Activated CD4-positive, alpha-beta memory T cell treated with anti-CD3 and anti-CD28 coated beads, Interleukin-2, amount 10 ng/mL, durations not matched to agents 7 days and 5 days (primary cell): ENCODE measurements at places on chromosomes 5 and 9. TPM values are rescaled to one million over a fixed set of nuclear protein-coding genes. Genes with fewer than 3 reads are reported as not detected.
A peak's percentile ranks its signal among the peaks of the same experiment; 100 is the strongest.

- DNase-seq = no peak
Observed at GRCh38 chr5:74243634-74244033, 396.9 kb downstream of the ENC1 start.

DNA sequence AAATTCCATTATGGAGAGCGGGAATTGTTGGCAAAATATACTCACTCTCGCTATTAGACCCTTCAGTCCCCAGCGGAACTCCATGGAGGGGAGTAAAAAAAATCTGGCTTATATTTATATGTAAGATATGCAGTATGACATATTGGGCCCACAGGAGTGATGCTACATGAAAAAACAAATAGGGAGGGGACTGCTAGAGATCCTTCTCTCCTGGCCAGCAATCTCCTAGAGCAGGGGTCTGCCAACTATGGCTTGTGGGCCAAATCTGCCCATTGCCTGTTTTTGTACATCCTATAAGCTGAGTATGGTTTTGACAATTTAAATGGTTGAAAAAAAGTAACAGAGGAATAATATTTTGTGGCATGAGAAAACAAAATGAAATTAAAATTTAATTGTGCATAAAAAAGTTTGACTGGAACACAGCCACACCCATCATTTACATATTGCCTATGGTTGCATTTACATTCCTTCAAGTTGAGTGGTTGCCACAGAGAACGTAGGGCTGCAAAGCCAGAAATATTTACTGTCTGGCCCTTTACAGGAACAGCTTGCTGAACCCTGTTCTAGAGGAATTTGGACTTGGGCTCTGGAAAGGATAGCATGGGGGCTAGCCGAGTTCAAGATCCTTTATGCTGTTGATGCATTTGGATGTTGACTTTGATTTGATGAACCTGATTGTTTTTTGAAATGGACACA lies 197.3 kb upstream of the CLINT1 start:
- DNase-seq = no peak

DNA sequence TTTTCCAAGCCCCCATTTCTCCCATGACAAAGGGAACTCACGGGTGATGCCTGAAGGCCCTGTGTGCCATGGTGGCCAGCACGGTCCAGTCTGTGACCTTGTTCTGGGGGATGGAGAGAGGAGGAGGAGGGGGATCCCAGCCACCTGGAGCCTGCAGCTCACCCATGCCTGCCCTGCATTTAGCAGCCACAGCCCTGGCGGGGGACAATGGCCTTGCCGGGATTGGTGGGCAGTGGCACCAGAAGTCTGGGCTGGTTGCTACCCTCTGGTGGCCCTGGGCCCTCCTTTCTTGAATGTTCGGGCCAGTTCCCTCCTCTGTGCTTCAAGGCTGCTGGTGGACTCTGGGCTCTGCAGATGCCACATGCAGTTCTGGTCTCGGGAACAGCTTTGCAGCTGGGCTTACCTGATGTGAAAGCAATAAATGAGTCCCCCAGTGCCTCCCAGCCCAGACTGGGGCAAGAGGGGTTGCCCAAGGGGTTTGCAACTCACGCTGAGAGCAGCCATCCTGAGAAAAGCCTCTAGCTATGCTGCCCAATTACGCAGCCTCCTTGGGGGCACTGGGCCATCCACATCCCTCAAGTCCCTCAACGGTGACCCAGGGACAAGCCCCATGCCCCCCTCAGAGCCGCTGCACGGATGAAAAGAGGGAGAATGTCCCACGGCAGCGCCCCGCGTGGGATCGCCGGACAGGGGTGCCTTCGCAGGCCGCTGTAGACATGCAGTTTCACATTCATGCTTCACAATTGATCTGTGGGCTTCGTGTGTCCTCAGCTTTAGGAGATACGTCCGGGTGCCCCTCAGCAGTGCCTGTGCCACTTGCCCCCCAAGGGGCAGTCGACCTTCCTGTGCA lies 49.2 kb upstream of the FCN1 start:
- no peak for DNase-seq

GRCh38 chr5:16025681-16026080 lies 153.9 kb downstream of the MARCHF11 start:
- DNase-seq = no peak

DNA sequence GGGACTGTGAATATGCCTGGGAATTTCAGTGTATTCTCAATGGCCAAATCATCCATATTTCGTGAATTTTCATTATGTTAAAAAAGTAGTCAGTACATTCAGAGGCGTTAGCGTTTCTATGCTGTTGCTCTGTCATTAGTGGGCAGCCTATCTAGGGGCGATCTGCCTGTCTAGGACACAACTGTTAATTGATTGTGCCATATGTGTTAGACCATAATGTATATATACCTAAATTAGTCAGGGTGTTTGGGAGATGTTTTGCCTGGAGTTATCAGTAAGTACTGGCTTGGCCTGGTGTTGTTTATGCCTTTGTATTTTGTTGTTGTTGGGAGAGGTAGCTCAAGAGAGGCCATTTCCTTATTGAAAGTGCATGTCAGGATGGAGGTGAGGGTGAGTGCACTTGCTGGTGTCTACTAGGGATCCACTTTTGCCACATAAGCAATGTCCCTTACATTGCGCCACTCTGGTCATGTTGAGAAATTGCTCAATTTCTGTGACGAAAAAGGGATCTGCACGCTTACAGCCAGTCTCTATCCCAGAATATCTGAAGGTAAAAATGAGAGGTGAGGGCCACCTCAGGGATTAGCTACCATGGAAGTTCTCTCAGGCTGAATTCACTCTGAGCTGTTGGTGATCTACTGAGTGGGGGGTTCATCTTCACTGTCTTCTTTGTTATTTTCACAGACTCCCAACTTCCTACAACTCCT lies 123.3 kb downstream of the ST8SIA4 start:
- no peak for DNase-seq

DNA sequence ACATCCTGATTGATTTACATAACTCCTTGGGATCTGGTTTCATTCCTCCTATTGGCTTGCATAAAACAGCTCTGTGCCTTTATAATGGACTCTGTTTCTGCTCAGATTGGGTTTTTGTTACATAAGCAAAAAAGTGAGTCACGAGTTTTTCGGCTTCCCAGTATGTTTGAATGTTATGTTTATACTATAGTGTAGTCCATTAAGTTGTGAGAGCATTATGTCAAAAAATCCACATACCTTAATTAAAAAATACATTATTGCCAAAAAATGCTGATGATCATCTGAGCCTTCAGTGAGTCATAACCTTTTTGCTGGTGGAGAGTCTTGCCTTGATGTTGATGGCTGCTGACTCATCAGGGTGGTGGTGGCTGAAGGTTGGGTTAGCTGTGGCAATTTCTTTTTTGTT lies 144.6 kb downstream of the CCDC171 start:
- DNase-seq = no peak

DNA sequence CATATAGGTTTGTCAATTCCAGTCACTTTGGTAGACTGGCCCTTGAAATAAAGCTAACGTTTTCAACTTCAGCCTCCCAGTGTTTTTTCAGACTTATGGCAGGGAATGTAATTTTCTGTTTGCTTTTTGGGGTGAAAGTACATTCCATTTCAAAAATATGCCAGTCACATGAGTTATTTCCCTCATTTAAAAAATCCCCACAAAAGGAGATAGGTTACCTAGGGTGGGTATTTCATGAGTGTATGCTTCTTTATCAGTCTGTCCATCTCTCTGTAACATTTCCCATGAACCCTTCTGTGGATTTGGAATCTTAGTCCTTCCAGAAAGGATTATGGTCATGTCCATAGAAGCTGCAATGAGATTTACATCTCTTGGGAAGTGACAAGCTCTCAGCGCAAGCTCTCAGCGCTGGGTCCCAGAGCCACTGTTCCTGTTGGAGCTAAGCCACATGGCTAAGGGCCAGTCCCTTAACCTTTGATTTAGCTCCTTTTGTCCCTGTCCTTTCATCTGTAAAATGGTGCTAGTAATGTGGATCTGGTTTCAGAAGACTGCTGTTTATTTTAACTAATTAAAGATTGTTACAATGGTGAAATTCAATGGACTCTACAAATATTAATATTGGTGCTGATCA lies 294.9 kb downstream of the NR3C1 start:
- DNase-seq = no peak

DNA sequence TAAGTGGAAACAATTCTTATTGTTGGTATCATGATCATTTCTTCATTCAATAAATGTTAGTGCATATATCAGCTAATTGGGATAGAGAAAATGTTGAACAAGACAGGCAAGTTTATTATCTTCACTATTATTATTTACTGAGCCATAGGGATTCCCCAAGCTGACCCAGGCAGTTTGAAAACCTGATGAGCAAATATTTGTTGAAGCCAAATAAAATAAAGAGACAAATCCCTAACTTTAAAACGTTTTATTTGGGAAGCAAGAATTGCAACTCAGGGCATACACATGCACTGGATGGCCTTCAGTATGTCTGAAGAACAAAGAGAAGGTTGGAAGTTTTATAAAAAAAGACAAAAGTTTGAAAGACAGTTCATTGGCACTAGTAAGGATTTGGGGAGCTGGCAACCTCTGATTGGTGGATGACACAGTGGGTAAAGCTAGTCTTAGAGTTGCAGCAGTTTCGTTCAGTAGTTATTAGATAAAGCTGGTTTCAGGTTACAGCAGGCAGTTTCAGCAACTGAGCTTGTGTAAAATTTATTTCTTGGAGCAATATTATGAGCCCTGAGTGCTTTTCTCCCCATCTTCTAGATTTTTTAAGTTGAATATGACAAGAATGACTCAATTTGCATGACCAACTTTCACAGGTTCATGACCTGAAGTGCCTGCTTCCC lies 44.7 kb upstream of the PRLR start:
- no peak for DNase-seq

DNA sequence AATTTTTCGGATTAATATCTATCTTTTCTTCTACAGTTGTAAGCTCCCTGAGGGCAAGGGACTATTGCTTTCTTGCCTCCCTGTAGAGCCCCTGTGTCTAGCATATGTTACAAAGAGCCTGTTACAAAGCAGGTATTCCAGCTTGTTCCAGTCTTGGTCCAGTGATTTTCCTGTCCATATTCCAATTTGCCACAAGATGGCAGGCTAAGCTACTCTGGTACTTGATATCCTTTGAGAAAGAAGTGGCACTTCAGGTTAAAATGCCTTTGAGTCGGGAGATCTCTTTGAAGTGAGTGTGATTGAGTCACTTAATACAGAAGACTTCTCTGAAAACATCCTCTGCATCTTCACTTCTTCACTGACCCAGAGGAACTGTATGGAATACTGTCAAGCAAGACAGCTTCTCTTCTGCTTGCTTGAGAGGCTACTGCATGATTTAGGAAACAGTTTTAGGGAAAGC lies 24.5 kb downstream of the CAVIN4 start:
- no peak for DNase-seq

DNA sequence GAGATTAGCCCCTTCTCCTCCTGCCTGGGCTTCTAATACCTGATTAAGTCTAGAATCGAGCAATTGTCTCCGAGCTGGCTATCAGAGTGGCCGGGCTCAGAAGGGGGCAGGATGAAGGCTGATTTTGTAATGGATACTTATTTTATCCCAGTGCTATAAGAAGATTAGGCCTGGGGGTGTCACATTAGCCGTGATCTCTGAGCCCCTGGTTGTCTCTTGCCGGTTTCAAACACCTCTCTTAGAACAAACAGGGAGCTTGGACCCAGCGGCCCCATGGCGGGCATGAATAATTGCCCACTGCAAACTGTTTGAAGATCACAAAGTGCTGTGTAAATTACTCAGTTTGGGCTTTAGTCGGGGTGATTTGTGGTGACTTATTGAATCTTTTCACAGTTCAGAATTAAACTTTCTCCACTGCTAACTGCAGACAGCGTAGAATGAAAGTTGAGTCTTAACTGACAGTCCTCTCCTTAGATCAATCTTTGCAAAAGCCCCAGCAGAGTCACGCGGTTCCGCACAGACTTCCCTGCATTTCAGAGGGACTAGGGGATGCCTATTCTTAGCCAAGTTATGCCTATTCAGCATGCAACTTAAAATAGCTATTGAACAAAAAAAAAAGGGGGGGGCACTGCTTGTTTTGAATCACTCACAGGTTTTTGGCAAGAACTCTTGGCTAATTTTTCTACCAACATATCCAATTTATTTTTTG lies 200.6 kb upstream of the IRX1 start:
- DNase-seq = no peak

GRCh38 chr5:43231977-43232376 lies 40.0 kb downstream of the NIM1K start:
- no peak for DNase-seq

GRCh38 chr5:170907758-170908157 lies 45.9 kb downstream of the RANBP17 start:
- DNase-seq = no peak

- DNase-seq = peak; percentile 98
Observed at GRCh38 chr5:131170540-131171275, at the start of gene LYRM7. Gene LYRM7 (plus strand): TSS chr5:131170944. CDS start chr5:131171021, 77 bp downstream.

DNA sequence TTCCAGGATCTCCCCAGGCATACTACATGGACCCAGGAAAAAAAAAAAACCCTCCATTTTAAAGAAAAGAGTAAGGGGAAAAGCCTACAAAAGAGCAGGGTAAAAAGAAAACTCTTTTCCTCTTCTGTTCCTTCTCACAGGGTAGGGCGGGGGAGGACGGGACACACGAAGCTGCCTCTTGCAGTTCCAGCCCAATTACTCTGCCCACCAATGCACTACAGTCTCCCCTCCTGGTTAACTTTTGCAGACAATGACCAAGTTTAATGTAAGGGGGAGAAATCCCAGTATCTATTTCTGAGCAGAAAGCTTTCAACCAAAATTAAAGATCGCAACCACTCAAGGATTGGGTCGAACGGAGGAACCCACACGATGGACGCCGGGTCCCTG lies 1.3 kb downstream of the BRD3 start:
- no peak for DNase-seq

DNA sequence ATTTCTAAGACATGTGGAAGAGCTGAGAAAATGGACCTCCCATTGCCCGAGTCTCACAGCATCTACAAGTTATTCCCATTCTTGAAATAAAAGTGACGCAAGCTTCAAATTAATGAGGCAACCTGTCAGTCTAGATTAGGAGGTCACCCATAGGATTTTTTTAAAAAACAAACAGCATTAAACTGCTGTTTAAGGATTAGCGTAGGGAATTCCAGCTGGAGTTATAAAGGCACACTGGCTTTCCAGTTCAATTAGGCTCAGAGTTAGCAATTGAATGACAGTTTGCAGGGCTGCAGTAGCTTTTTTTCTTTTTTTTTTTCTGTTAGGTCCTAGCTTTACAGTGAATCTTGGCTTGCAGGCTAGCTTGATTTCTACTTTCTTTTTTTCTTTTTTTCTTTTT lies 16.2 kb downstream of the PRKACG start:
- DNase-seq = no peak

- no peak for DNase-seq
Observed at GRCh38 chr9:27659571-27659970, 86.3 kb upstream of the C9orf72 start.

GRCh38 chr9:123418052-123418430 lies 62.0 kb downstream of the CRB2 start:
- DNase-seq = no peak

Gene SLC6A18
- total RNA-seq = not detected

Gene EXD3
- 18.1 TPM for total RNA-seq

Gene MAP1B
- 0.30 TPM for total RNA-seq

Gene PCDHB15
- not detected for total RNA-seq

Gene CDK5RAP2
- 84.2 TPM for total RNA-seq

Gene FSD1L
- total RNA-seq = 8.5 TPM

Gene PCDHB9
- total RNA-seq = not detected

Gene PURA
- 15.1 TPM for total RNA-seq

Gene SLC25A2
- total RNA-seq = 0.50 TPM

Gene PDZD2
- not detected for total RNA-seq

Gene FAM153A
- 33.7 TPM for total RNA-seq

Gene SLC27A6
- total RNA-seq = not detected

Gene KCTD16
- not detected for total RNA-seq

Gene INSL4
- not detected for total RNA-seq

Gene B4GALT7
- 22.1 TPM for total RNA-seq

Gene CTSL
- total RNA-seq = 12.1 TPM

Gene SLC6A7
- not detected for total RNA-seq

Gene PCDHGA3
- total RNA-seq = not detected
